ENCODE measurements at places on chromosomes 7 and 10.

DNA sequence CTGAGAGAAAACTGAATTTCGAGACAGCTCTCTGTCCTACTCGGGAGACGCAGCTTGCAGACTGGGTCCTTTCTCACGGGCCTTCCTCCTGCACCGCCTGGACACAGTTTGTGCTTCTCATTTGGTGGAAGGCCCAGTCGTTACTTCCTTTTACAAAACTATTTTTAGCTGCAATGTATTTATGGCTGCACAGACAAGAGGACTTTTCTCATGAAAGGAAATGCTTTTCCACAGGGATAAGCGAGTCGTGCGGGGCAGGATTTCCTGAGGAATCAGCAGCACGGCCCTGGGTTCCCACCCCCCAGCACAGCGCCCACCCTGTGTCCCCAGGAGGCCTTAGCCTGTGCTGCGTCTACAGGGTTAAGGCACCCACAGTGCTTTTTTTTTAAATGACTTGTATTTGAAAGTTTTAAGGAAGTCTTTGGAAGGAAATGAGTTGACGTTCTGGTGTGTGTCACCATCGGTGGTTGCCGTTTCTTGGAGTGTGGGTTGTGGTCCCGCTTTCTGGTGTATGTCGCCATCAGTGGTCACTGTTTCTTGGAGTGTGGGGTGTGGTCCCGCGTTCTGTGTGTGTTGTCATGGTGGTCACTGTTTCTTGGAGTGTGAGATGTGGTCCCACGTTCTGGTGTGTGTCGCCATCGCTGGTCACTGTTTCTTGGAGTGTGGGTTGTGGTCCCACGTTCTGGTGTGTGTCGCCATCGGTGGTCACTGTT is 50.9 kb downstream of the INPP5A start:
- DNase-seq, result no peak

GRCh38 chr7:55465691-55466090 is 100.6 kb downstream of the LANCL2 start:
- no peak for DNase-seq

DNA sequence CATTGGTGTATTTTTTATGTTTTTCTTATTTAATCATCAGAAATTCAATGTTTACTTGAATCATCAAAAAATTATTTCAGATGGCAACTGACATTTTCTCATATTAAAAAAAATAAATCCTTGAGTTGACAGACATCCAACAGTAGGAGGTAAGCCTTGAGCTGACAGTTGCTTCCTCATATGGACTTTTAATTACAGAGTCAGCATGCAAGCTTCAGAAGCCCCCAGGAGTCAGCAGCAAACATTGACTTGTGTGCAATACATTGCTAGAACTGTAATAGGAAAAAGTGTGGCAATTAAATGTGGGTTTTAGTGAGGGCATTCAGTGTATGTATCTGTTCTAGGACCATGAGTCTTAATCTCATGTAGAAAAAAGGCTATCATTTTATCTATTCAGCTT is 62.4 kb upstream of the TAS2R16 start:
- DNase-seq, result no peak

- DNase-seq, result no peak
These were observed 99.9 kb downstream of the CNTNAP2 start for GRCh38 chr7:146216396-146217041.

DNA sequence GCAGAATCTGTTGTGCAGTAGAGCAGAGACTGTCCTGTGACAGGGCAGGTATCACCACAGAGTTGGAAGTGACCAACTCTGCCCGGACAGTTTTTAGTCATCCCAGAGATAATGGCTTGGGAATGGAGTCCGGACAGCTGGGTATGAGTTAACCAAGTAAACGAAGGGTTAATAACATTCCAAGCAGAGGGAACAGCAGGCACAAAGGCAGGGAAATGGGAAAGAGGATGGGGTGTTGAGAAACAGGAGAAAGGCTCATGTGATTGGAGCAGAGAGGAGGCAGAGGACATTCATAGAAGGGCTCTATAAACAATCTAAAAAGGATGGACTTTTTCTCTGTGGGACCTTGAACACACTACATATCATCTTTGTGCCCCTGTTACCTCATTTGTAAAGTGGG is 132.2 kb upstream of the YAE1 start:
- DNase-seq, result no peak

GRCh38 chr10:47176206-47176902 is 123.6 kb upstream of the GDF10 start:
- no peak for DNase-seq

DNA sequence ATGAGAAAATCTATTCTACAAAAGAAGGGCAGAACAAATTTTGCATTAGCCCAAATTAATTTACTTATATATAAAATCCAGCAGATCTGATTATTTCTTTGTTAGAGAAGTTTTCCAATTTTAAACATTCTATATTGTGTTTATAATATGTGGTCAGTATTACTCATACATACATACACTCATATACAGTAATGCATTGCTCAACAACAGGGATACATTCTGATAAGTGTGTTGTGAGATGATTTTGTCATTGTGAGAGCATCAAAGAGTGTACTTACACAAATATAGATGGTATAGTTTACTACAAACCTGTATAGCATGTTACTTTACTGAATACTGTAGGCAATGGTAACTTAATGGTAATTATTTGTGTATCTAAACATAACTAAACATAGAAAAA is 239.6 kb upstream of the ETV1 start:
- no peak for DNase-seq

DNA sequence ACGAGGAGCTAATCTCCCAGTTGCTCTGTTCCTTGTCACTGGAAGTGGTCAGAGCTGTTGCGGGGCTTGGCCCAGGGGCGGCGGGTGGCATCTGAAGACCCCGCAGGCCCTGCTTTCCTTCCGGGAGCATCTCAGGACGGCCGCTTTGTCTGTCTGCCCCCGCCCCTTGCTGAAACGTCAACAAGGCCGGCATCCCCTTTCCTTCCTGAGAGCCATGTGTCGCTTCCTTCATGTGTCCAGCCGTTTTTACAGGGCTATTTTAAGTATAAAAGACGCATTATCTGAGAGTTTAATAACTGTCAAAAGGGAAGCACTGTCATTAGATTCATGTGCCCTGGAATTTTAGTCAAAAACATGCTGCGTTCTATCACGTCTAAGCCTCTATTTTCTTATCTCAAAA is 110.4 kb downstream of the CUX1 start:
- no peak for DNase-seq

DNA sequence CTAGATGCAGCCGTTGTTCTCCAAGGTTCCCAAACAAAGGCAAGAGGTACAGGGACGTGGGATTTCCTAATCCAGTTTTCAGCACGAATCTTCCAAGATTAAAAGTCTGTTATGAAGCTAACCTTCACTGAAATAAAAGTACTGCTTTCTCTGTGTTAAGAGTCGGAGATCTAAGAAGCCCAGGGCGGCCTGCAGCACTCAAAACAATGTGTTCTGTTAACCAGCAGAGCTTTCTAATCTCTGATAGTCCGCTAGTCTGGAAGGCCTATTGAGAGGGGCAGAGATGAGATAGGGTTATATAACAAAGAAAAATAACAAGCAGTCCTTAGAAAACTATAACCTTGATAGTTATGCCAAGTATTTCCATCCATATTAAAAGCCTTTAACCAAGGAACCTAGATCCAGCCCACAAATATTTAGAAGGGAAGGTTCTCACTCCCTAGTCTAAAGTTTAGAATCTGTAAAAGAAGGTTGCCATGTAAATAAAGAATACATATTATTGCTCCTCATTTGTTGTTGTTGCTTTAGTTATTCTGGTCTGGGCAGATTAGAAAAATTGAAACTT is 106.3 kb upstream of the SVIL start:
- no peak for DNase-seq

DNA sequence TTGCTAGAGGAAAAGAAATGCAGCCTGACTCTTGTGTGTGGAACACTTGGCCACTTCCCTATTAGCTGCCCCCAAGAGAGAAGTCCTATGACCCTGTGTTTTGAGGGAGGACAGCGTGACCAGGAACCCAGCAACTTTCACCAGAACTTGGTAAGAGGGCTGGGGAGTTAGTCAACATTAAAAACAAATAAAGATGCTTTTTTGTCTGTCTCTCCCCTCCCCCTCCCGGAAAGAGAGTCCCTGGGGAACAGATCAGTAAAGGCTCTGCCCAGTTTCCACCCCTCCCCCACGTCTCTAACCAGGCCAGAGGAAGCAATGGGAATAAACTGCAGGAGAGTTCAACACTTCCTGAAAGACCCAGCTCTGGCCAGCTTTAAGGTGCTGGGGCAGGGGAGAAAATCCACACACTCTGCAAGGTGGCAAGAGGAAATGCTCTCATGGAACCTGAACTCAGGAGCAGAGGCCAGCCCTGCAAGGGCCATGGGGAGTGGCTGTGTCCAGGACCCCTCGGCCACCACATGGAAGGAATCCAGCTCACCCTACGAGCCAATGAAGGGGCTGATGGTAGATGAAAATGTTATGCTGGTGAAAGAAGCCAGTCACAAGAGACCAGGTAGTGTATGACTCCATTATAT is 21.5 kb downstream of the SH3PXD2A start:
- no peak for DNase-seq

DNA sequence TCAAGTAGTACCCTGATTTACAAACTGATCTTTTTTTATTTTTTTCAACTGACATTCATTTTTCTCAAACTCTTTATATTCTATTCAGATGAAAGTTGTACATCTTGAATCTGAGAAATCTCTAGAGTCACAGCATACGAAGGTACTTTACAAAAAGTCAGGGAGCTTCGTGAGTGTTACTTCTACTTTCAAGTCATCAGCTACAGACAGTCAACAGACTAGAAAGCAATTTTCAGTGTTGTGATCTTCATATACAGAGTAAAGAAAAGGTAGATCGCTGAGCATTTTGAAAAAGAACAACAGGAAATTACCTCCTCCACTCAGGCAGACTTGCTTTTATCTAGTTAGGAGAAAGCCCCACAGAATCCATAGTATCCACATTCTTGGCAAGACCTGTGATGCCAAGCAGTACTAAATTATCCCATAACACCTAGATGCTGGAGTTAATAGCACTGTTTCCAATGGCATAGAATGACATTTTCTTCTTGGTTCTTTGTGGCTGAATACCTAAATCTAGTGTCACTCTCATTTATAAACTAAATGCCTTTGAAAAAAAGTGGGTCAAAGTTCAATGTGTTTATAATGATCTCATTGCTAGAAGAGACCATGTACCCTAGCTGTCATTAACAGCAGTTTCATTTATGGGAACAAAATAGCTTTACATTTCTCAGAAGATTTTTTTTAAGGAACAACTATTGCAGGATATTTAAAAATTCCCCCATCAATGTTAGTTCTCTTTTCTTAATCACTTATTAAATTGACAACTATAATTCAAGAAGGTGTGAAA is 12.0 kb upstream of the ZNF800 start:
- DNase-seq, result no peak

DNA sequence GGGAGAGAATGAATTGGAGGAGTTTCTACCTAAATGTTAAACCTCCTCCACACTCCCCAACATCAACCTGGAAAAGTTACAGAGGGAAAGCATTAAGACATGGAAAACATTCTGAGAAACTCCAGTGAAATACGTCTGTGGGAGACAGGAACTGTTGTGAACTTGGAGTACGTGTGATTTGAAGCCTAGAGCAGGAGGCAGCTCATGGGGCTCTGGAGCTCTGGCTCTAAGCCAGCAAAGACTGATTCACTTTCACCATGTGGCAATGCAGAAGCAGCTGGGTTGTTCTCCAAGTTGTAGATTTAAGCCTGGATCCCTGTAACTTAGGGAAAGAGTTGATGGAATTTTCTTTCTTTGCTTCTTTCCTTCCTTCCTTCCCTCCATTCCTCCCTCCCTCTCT is 503.2 kb downstream of the NRG3 start:
- no peak for DNase-seq

DNA sequence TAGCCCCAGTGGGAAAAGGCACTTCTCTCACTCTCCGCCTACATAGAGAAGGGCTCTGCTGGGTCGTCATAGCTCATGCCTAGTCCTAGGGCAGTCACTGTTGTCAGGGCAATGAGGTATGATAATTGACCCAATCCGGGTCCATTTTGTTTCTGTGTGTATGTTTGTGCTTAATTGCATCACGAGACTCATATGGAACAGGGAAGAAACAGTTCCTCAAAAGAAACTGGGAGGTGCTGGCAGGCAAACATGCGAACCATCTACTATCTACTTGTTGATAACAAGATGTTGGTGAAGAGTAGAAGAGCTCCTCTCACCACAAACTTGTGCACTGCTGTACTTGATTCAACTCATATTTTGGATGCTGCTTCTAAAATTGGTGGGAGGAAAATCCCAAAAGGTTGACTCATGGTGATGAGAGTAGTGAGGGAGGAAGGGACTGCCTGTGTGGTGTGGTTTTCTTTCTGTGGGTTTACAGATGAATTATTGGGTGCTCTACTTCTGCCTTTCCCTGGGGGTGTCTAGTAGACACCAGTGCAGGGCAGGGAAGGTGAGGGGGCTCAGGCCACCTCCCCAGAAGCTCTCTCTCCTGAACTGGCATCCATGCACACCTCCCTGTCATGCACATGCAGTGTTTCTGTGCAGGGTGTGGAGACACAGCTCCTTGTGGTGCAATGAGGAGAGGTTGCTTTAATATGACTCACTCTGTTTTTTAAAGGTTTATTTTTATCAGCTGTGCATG is 29.4 kb downstream of the LSMEM1 start:
- DNase-seq, result no peak

- no peak for DNase-seq
These were observed 35.7 kb upstream of the PLEKHA1 start for GRCh38 chr10:122338609-122339441.

DNA sequence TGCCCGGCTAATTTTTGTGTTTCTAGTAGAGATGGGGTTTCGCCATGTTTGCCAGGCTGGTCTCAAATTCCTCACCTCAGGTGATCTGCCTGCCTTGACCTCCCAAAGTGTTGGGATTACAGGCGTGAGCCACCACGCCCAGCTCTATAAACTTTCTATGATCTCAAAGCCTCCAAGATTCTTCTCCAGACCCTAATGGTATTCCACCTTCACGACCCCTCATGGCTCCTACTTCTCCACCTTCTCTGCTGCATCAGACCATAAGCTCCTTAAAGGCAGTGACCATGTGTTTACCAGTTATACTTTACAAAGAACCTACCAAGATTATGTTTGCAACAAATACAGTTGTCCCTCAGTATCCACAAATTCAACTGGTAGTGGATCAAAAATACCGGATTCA is 10.1 kb upstream of the BAZ1B start:
- no peak for DNase-seq

GRCh38 chr7:111004310-111004901 is 86.5 kb upstream of the LRRN3 start:
- no peak for DNase-seq

- no peak for DNase-seq
These were observed 1.5 kb downstream of the NIPSNAP2 start for GRCh38 chr7:55965805-55966421.

GRCh38 chr7:27586825-27587224 is 75.9 kb downstream of the HIBADH start:
- no peak for DNase-seq

DNA sequence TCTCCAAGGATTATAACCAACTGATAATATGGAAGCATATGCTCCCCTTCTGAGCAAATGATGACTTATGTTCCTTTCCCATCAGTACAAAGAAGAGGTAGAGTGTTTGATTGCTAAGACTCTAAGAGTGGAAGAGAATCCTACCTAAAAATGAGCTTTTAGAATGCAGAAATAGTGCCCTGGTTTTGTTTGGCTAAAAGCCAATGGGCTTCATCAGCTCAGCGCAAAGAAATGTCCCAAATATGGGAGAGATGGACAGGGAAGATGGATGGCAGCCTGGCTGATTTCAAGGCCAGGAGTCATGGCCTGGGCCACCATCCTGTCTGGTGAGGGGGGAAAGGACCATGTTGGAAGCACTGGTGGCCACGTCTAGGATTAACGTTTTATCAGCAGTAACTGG is 60.2 kb downstream of the GPR26 start:
- no peak for DNase-seq

All from stimulated activated CD8-positive, alpha-beta memory T cell treated with anti-CD3 and anti-CD28 coated beads, Interleukin-4, amount 100 ng/mL, for 1 hour (primary cell).